Astrocyte of the spinal cord (primary cell): ENCODE measurements at places on chromosomes 2 and 18.
A peak's percentile ranks its signal among the peaks of the same experiment; 100 is the strongest.

- no peak for DNase-seq
These were observed 788.2 kb downstream of the DSC3 start for GRCh38 chr18:30254331-30254730.

DNA sequence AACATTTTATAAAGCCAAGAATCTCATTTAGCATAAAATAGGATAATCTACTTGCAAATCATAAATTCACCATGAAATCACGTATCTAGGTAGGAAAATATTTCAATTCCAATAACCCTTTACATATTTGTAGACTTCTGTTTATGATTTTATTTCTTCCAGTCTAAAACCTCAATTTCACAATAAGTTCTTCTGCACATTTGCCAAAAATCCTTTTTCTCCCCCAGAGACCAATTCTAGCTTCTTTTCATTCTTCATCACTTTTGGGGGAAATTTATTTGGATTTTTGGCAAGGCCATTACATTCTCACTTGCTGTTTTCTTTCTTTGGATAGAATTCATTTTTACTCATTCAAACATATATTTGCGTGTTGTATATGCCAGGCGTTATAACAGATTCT lies 86.8 kb downstream of the SPRED2 start:
- DNase-seq: no peak

- DNase-seq: no peak
These were observed 189.9 kb upstream of the COL3A1 start for GRCh38 chr2:188784269-188784762.

- DNase-seq: peak; percentile 12
These were observed 68.0 kb downstream of the RNF152 start for GRCh38 chr18:61824733-61825363.

GRCh38 chr2:190441564-190441963 lies 33.4 kb downstream of the MFSD6 start:
- DNase-seq: no peak

DNA sequence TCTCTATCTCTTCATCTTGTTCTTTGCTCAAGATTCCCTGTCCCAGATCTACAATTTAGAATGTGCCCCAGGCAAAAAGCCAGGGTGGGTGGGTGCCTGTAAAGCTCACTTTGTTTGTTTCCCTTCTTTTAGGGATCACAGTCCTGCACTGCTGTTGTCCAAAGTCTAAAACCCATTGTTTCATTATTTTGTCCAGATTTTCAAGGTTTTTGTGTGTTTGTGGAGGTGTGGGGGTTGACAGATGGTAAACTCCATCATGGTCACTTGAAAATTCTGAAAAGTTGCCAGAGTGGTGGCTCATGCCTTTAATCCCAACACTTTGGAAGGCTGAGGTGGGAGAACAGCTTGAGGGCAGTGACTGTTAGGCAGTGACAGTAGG lies 41.5 kb downstream of the YES1 start:
- DNase-seq: no peak

GRCh38 chr2:118729760-118730159 lies 117.7 kb downstream of the EN1 start:
- no peak for DNase-seq

GRCh38 chr2:16900405-16901025 lies 234.9 kb upstream of the CYRIA start:
- DNase-seq: no peak

DNA sequence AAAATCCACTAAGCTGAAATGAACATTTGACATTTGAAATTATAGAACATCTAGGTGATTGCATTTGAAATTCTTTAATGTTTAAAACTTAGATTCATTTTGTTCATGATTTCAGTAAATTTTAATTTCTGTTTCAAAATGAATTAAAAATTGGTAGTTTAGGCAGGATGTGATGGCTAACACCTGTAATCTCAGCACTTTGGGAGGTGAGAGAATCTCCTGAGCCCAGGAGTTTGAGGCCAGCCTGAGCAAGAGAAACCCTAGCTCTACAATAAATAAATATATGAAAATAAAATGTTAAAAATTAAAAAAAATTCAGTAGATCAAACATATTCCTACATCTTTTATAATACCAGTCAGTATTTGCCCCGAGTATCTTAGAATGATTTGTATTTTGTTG lies 217.0 kb downstream of the CD226 start:
- no peak for DNase-seq

GRCh38 chr2:33570681-33571080 lies 28.4 kb downstream of the FAM98A start:
- no peak for DNase-seq

DNA sequence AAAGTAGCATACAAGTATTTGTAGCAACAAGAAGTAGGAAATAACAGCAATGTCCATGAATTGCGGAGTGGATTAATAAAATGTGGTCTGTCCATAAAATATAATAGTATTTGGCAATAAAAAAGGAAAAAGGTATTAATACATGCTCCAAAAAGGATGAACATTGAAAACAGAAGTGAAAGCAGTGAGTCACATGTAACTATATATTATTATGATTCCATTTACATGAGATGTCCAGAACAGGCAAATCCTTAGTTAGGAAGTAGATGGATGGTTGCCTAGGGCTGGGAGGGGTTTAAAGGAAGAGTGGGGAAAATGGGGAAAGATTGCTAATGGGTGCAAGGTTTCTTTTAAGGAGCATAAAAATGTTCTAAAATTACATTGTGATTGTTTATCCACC lies 44.5 kb downstream of the CCDC74A start:
- DNase-seq: no peak

DNA sequence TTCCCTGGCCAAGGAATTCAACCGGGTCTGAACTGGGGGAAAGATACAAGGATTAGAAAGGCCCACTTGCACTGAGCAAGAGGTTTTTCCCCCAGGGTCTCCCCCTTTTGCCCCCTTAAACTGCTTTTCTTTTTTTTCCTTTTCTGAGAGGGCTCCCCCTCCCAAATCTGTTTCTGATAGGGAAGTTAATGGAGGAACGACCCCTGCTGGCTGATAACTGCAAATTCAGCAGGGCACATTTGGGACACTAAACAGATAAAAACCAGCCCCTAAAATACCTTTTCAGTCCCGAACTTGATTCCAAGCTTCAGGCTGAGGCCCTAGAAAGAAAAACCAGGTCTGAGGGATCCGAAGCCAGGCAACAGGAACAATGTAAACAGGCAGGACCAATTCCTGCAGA lies 1012.4 kb upstream of the CRIM1 start:
- DNase-seq: no peak

DNA sequence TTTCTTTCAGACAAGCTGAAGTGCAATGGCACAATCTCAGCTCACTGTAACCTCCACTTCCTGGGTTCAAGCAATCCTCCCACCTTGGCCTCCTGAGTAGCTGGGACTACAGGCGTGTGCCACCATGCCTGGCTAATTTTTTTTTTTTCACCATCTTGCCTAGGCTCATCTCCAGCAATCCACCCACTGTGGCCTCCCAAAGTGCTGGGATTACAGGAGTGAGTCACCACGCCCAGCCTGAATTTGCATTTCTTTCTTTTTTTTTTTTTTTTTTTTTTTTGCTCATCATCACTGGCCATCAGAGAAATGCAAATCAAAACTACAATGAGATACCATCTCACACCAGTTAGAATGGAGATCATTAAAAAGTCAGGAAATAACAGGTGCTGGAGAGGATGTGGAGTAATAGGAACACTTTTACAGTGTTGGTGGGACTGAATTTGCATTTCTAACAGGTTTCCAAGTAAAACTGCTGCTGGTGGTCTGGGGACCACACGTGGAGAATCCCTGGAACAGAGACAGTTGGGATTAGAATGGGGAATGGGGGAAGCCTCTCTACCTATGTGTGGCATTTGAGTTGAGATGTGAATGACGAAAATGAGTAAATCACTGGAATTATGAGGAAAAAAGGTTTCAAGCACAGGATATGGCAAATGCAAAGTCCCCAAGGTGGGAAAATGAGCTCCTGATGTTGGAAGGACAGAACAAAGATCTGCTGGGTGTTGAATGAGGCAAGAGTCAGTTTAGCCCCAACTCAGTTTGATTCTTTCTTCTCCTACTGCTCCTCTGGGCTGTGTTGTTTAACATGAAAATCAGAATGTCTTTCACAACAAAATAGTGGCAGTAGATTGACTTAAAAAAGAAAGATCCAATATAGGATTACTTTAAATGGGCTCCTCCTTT lies 88.8 kb upstream of the MAP4K4 start:
- no peak for DNase-seq

DNA sequence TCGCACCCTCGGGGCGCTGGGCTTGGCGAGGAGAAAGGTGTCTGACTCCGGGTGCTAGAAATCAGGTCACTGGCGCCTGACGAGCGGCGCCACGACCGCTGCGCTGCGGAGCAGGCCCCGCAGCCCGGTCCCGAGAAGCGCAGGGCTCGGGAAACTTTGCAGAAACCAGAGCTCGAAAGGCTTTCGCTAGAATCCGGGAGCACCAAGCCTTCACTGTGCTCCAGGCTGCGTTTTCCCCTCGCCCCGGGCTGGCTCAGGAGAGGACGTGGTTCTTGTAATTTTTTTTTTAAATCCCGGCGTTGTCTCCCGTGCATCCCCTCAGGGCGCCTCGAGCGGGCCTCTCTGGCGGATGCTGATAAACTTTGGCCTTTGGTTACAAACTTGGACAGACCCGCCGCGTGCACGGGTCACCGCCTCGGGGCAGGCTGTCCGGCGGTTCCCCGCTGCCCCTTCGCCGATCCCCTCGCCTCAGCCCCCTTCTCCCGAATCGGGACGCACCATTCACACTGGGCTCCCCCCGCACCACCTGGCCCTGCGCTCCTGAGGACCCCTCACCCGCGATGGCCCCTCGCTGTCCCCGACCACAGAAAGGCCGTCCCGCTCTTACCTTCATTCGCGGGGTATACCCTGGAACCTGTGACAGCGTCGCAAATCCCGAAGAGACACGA lies 419 bp downstream of the EPHA4 start:
- peak; percentile 45 for DNase-seq

DNA sequence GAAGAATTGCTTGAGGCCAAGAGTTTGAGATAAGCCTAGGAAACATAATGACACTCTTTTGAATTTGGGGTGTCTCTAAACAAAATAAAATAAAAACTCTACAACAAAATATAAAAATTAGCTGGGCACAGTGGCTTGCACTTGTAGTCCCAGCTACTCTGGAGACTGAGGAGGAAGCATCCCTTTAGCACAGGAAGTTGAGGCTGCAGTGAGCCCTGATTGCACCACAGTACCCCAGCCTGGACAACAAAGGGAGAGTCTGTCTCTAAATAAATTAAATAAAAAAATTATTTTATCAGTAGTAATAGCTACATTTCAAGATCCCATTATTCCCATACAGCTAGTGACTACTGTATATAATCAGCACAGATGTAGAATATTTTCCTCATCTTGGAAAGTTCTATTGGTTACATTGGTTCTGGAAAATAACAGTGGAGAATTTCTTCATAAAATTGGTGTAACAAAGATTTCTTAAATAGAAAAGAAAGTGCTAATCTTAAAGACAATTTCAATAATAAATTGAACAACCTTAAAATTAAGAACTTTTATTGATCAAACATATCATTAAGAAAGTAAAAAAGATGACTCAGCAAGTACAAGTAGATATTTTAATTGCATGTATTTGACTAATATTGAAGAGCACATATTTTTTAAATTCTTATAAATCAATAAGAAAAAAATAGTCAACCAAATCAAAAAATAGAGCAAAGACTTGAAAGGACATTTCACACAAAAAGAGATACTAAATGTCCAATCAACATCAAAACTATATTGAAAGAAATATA lies 90.4 kb upstream of the KYNU start:
- no peak for DNase-seq

DNA sequence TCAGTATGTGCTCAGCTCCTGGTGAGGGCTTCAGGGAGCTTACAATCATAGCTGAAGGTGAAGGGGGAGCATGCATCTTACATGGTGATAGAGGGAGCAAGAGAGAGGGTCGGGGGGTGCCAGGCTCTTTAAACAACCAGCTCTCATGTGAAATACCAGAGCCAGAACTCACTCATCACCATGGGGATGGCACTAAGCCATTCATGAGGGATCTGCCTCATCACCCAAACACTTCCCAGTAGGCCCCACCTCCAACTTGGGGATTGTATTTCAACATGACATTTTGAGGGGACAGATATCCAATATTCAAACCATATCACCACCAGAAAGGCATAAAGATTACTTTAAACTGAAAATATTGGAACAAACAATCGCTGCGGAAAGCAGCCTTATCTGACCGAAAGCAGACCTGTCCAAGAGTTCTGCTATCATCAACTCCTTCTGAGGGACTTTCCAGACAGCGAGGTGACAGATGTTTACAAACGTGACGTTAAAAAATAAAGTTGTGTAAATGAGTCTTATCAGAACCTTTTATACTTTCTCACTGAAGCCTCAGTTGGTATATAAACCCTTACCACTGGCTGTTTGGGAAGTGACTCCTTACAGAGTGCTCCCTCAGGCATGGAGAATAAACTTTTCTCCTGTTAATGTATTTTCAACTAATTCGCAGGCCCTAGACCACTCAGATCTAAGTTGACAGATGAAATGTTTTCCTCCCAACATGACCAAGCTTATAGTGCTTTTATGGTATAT lies 35.5 kb upstream of the PTH2R start:
- DNase-seq: no peak

DNA sequence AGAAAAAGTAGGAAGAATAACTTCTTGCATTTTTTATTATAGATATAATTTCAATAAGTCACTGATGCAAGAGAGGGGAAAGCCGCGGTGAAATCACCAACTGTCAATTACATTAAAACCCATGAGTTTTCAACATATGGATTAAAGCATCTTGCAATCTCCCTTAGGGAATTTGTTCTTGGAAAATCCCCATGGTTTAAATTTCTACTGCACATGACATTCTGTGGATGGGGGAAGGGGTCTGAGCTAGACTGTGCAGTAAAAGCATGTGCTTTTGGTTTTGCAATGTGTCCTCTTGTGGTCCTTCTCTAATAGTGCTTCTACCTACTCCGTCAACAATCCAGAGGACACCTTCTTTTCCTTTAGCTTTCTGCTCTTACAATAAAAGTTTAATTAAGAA lies 894.0 kb downstream of the DCDC2C start:
- DNase-seq: no peak

GRCh38 chr2:72415241-72415661 lies 267.6 kb upstream of the CYP26B1 start:
- peak; percentile 47 for DNase-seq

GRCh38 chr18:9751371-9752031 lies 43.4 kb downstream of the RAB31 start:
- peak; percentile 73 for DNase-seq

GRCh38 chr2:146080925-146081324 lies 1561.0 kb upstream of the ZEB2 start:
- no peak for DNase-seq

DNA sequence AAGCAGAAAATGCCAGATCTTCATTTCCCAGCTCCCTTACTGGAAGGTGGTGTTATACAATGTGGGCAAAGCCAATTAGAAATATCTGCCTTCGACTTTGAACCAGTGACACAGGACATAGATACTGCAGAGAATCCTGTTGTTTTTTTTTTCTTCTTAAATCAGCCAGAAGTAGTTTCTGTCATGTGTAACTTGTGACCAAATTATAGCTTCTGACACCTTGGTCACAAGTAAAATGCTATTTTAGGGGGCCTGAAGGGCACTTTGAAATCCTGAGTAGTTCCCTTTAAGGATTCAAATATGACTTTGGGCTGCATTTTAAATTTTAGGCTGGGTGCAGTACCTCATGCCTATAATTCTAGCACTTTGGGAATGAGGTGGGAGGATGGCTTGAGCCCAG lies 89.0 kb upstream of the TLK1 start:
- DNase-seq: no peak

- DNase-seq: no peak
These were observed 84.3 kb downstream of the TFCP2L1 start for GRCh38 chr2:121200419-121201315.
